ENCODE measurements at places on chromosomes 4 and X. TPM values are rescaled to one million over a fixed set of nuclear protein-coding genes. Genes with fewer than 3 reads are reported as not detected.

Gene PHEX
- total RNA-seq, result 0.16 TPM

DNA sequence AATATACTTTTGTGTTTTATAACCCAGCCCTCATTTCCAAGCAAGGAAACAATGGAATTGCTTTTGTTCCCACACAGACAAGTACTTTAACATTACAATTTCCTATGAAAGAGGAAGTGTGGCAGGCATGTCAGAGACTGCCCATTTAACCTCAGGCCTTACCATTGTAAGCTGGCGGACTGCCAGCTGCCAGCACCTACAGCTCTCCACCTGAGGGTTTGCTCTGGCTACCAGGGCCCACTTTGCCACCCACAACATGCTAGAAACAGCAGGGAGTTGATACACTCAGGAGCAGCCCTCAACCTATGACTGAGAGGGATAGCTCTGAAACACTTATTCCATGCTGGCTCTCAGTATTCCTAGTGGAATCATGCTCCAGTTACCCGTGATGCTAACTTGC, 152.3 kb upstream of the PRDX4 start:
- DNase-seq, result no peak

DNA sequence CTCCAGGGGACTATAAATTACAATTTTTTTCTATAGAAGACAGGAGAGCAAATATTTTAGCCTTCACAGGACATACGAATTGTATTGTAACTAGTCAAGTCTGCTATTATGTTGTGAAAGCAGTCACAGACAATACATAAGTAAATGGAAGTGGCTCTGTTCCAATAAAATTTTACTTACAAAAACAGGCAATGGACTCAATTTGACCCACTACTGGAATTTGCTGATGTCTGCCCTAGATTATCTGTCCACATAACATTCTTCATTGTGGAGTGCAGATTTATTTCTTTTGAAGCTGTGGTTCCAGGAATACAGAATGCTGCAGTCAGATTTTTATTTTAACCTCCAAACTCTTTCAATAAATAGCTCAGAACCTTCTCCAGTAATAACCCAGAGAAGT, 330.3 kb downstream of the PPP4R3C start:
- no peak for DNase-seq

Gene MID1IP1
- 73.4 TPM for total RNA-seq

- no peak for DNase-seq
Observed at GRCh38 chrX:22691966-22692565, 307.7 kb upstream of the DDX53 start.

GRCh38 chr4:138104284-138104680, 137.9 kb downstream of the SLC7A11 start:
- no peak for DNase-seq

GRCh38 chr4:8127051-8127826, 31.4 kb downstream of the ABLIM2 start:
- DNase-seq, result no peak

Gene TDO2
- 0.23 TPM for total RNA-seq

GRCh38 chr4:137531986-137532868, at the start of gene PCDH18:
Gene PCDH18 (minus strand): TSS chr4:137532494. CDS start chr4:137532088, 406 bp downstream.
- DNase-seq, result no peak

Gene FGFBP2
- total RNA-seq, result 24.4 TPM

DNA sequence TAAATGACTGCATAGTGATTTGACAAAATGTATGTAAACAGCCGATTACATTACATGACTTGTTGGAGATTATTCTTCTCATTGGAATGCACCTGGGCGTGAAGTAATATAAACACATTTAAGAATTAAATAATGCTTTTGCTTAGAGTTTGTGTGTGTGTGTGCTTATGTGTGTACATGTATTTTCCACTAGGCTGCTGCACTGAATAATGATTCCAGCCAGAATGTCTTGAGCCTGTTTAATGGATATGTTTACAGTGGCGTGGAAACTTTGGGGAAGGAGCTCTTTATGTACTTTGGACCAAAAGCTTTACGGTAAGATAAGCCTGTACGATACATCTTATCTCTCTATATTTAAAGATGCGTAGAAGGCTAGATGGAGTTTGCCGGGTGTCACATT, 12.6 kb downstream of the NEIL3 start:
- DNase-seq, result no peak
